Left kidney (tissue), 8 donors: ENCODE measurements at places on chromosomes 16 and 17.

GRCh38 chr17:48093341-48094045 is 7.8 kb downstream of the CBX1 start:
- no peak for DNase-seq

GRCh38 chr17:31397256-31397939 is 5.9 kb downstream of the RAB11FIP4 start:
- DNase-seq: no peak

GRCh38 chr17:10013365-10014112 is 108.5 kb upstream of the RCVRN start:
- no peak for DNase-seq

DNA sequence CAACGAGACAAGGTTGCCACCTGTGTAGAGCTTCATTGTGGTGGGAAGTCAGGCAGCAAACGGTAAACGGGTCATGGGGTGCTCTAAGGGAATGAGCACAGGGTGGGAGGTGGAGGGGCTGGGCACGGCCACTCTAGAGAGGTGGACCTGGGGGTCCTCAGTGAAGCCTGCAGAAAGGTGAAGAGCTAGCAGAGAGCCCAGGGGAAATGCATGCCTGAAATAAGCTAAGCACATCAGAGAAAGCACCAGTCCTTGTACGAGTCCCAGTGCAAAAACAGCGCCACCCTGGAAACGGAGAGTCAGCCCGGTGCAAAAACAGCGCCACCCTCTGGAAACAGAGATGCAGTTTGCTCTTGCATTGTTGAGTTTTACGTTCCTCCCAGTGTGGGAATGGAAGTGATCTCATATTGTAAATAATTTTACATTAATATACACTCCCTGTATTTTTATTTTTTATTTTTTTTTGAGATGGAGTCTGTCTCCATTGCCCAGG is 65.0 kb downstream of the TBC1D16 start:
- no peak for DNase-seq

- no peak for DNase-seq
Observed at GRCh38 chr17:43216762-43217613, 5.3 kb downstream of the TMEM106A start.

DNA sequence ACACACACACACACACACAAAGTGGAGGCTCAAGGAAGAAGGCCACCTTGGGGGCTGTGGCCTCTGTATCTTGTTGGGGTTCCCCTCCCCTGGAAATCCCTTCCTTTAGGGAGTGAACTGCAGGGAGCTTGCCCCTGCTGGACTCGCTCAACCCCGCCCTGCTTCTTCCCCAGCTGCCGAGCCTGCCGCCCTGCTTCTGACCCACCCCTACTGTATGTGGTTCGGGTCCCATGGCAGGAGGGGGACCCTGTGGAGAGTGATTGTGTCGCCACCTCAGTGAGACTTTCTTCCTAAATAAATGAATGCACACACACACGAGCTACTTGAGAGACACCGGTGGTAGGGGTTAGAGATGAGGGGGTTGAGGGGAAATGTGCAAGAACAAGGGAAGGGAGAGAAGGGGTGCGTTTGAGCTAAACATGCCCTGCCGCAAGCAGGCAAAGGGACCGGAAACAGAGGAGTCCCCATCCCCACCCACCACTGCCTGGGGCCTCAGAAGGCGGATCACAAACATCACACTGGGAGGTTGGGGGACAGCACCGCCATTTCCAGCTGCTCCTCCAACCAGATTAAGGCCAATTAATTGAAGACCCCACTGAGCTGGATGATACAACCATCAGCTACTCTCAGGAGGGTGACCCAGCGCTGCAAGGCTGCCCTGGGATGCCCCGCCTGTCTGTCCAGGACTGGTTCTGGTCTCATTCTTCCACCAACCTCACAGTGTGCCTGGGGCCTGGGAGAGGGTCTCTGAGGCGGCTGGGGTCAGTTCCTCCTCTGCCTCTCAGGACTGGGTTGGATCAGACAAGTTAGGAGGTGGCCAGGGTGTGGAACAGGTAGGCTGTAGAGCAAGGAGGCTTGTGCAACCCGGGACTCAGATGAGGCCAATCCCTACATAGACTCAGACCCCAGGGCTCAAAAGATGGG is 98.9 kb downstream of the SDK2 start:
- no peak for DNase-seq
